ENCODE measurements at places on chromosomes 3 and 15.

GRCh38 chr3:16837602-16838001 lies 47.2 kb upstream of the PLCL2 start:
- DNase-seq = no peak

DNA sequence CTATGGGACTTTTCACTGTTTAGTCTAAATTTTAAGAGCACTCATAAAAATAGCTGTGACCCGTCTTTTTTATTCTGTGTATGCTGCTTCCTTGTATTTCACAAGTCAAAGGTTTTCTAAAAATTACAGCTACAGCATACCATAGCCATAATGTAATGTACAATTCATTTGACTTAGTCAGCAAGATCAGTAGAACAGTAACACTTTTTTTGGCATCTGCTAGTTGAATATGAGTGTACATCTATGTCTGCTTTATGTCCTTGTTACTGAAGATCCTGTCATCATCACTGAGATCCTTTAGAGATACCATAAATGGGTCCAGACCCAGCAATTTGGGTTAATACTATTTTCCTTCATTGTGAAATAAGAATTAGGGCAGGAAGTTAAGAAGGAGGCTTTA lies 42.2 kb downstream of the CMSS1 start:
- DNase-seq = no peak

DNA sequence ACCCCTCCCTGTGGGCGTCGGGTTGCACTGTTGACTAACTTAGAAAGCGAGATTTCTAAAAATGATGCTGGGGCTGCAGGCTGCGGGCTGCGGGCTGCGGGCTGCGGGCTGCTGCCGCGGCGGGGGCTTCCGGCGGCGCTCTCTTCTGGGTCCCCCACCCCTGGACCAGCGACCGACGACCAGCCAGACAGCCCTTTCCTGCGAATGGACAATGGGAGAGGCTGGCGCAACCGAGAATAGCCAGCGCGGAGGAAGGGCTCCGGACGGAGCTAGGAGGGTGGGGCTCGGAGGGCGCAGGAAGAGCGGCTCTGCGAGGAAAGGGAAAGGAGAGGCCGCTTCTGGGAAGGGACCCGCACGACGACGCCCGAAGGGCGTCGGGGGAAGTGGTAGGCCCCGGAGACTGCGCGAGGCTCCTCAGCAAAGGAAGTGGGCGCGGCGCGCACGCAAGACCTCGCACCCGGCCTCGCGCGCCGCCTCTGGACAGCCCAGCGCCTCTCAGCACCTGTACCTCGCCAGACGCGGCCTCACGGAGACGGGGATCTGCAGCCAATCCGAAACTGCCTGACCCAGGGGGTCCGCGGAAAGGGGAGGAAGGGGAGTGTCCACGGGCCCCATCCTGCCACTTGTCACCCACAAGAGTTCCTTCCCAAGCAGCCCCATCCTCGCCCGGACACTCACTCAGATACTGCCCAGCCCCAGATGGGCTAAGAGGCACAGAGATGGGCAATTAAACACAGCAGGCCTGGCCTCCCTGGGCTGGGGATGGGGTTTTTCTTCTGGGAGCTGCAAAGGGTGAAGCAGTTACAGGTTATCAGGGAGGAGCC lies 70.7 kb downstream of the SLC12A8 start:
- DNase-seq = peak; percentile 75

DNA sequence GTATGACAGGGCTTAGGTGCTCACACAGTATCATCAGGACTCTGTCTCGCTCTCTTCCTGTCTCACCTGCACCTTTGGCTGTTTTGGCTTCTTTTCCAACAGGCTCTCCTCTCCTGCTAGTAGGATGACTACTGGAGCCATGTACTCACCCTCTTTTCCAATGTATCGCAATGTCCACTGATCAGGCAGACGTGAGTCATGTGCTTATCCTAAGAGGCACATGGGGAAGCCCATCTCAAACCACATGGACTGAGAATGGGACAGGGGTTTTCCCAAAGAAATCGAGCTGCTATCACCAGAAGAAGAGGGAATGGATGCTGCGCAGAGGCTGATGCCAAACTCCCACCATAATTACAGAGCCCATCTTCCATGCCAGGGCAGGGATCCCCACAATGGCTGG lies 180.6 kb downstream of the IL5RA start:
- no peak for DNase-seq

DNA sequence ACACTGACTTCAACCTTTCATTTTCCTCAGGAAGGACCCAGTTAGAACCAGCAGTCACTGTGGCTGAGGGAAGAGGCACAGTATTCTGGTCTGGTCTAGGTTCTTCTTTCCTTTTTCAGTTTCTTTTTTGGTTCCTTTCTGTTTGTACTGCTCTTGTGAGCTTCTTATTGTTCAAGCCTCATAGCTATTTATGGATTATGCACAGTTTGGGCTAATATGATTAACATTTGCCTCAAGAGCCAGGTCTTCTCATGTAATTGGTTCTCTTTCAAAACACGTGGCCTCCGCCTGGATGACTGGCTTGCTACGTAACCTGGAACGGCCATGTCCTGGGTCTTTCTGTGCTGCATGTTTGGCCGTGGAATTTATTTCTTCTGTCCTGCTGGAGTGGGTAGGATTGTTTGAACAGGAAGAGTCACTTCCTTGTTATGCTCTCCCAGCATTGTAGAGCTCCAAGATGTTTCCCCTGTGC lies 43.3 kb downstream of the RBMS3 start:
- DNase-seq = no peak

GRCh38 chr3:47193871-47194859 lies 30.3 kb upstream of the SETD2 start:
- DNase-seq = no peak

GRCh38 chr15:67274236-67274635 lies 19.6 kb downstream of the IQCH start:
- DNase-seq = no peak

DNA sequence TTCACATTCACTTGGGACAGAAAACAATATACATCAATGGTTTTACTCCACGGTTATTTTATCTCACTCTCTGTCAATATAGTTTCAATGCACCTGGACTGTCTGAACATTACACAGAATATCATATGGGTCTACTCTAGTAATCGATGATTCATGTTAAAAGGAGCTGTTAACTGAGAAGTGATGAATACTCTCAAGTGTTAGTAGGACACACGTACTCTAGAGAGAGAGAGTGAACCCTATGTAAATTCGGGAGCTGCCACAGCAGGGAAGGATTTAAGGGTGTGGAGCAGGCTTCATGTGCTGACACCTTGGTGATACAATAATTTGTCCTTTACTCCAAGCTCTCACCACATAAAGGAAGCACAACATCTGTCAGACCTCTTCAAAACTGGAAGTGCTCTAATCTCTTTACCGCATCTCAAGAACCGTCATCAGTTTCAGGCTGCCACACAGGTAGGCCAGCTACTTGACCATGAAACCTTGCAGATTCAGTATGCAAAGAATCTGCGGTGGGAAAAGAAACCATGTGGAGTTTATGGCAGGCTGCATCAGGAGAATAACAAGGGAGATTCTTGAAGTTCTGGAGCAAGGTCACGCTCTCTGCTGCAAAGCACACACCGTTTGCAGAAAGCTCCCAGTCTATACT lies 199.2 kb upstream of the TMC3 start:
- no peak for DNase-seq

- DNase-seq = no peak
These were observed 32.5 kb downstream of the RFTN1 start for GRCh38 chr3:16480861-16481545.

GRCh38 chr3:37218206-37218605 lies 43.8 kb upstream of the LRRFIP2 start:
- DNase-seq = no peak

GRCh38 chr3:2468816-2469215 lies 370.1 kb downstream of the CNTN4 start:
- no peak for DNase-seq

DNA sequence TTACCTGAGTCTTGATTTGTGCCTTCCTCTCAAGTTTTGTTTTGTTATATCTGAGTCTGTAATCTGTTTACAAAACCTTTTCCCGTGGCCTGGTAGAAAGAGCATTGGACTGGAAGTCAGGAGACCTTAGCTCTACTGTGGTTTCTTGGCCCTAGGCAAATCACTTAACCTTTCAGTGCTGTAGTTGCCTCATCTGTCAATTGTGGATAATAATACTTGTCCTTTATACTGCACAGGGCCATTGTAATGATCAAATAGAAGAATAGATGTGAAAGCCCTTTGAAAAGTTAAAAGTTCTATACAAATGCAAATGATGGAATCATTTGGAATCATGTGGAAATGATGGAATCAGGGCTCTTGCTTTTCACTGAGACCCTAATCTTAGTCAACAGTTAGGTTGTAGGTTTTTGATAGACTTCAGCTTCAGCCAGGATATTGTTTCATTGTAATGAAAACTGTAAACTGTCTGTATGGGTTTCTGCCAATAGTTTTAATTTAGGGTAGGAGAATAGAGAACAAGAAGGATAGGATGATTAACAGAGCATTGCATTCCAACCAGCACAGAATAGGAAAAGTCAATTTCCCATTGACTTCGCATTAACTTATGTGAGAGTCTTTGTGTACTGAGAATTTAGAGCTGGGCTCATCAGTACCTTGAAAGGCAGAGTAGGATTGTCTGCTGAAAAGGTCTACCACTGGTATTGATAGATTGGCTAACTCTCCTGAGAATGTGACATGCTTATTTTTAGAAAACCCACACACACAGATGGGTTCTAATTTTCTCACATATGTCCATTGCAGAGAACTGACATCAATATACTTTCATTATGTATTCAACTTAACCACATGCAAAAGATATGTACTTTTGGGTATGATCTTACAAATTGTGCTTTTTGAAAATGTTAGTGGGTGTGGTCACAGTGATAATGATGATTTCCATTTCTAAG lies 21.8 kb downstream of the MAP2K5 start:
- no peak for DNase-seq

GRCh38 chr15:86833595-86833994 lies 753.9 kb downstream of the AGBL1 start:
- DNase-seq = no peak

GRCh38 chr3:63015614-63016309 lies 140.5 kb upstream of the CADPS start:
- no peak for DNase-seq

DNA sequence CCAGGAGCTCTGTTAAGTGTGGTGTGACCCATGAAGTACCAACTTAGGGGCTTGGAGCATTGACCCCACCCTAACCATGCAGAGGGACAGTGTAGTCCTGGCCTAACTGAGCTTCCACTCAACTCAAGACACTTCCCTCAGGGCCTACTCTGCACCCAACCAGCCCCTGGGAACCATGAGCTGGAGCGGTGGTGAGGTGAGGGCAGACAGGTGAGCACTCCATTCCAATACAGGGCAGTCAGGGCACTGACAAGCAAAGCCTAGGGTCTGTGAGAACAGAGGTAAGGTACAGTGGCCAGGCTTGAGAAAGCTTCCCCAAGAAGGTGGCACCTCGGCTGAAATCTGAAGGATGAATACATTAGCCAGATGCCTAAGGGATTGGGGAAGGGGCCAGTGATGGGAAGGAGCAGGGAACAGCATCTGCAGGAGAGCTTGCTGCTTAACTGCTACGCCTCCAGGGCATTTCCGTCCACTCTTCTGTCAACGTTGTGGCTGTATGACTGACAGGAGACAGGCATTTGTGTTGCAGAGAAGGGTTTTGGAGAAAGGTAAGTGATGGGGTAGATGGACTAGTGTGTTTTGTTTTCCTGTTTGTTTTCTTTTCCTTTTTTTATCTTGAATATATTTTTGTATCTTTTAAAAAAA lies 243.5 kb upstream of the TRIM42 start:
- DNase-seq = no peak

DNA sequence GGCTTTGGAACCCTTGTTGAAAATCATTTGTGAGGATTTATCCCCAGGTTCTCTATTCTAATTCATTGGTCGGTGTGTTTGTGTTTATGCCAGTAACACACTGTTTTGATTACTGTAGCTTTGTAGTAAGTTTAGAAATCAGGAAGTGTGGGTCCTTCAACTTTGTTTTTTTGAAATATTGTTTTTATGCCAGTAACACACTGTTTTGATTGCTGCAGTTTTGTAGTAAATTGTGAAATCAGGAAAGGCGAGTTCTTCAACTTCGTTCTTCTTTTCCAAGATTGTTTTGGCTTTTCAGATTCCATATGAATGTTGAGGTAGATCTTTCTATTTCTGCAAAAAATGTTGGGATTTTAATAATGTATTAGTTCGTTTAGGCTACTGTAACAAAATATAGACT lies 314.6 kb downstream of the RPLP1 start:
- no peak for DNase-seq

DNA sequence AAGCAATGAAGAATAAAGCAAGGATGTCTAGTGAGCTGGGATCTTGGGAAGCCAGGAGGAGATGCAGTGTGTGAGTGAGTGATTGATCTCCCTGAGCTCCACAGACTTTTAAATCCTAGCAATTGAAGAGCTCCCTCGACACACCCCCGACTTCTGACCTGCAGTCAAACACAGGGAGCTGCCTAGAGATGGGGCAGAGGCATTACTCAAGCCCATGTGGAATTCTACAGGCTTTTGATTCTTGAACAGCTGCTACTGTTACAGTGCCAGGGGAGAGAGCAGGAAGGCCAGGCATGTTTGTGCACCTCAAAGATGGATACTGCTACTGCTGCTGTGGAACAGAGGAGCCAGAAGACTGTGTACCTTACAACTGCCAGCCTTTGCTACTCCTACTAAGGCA lies 1403.1 kb upstream of the ALCAM start:
- no peak for DNase-seq

DNA sequence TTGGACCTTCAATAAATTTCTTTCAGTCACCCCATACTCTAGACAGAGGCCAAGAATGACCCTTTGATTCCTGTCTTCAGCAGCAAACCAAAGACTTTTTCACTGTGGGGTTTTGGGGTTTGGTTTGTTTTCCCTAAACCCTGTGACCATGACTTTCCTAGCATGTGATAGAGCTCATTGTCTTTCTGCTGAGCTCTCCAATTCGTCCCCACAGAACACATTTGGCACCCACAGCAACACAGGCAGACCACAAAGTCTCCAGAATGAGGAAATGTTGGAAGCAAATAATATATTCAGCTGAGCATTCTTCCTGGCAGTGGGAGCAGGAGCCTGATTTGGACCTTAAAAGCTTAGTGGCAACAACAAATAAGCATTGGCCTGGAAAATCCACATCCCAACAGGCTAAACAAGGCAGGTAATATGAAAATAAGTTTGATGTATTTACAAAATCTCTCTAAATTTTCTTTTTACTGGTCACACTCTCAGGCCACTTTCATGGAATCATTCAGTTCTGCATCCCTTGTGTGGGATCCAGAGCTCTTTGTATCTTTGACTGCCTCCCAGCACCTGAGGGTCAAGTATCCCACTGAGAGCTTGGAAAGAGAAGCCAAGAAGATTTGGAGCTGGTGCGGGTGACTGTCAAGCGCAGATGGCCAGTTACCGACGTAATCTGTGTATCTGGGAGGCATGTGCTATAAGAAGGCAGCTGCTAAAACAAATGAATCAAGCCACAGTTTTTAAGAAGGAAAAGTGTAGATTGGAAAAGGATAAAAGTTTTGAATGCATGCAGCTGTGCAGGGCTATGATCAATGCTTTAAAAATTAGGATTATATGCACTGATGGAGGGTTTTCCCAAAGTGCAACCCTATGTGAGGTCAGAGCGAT lies 36.5 kb upstream of the CPB1 start:
- DNase-seq = no peak

All from stimulated activated CD8-positive, alpha-beta memory T cell treated with anti-CD3 and anti-CD28 coated beads, Interleukin-2, amount 100 ng/mL, for 48 hours (primary cell).